ENCODE measurements at places on chromosomes 11 and 22.

GRCh38 chr11:406796-407650 is 7.8 kb downstream of the SIGIRR start:
- DNase-seq = peak; percentile 90

GRCh38 chr11:122517403-122518379 is 137.8 kb upstream of the UBASH3B start:
- DNase-seq = no peak

DNA sequence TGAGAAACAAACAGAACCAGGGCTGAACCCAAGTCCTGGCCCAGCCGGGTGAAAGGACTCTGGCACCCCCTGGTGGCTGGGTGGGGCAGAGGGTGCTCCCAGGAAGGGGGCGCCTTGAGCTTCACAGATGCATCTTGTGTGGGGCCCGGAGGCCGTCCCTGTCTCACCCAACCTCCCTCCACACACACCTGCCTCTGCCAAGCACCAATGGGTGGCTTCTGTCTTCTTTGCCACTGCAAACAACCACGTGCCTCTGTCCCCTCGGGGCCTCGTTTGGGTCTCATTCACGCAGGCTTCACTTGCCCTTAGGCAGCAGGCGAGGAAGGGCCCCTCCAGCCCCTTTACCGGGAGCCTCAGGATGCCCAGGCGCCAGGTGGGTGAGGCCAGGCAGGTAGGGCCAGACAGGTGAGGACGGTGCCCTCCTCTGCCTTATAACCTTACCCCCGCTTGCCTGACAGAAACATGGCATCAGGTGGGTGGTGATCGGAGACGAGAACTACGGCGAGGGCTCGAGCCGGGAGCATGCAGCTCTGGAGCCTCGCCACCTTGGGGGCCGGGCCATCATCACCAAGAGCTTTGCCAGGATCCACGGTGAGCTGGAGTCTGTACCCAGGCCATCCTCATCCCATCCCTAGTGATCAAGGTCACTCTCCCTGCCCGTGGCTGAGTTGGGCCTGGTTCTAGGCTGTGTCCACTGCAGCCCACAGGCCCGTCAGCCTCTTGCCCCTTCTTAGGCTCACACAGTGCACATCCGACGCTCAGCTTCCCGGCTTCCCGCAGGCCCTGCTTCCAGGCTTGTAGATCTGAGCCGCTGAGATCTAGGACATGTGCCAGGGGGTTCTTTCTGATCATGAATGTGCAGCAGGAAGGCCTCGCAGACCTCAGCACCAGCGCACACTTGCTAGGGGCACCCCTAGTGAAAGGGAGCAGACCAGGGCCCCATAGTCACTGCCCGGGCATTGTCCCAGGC is 17.2 kb downstream of the POLR3H start:
- DNase-seq = peak; percentile 42

DNA sequence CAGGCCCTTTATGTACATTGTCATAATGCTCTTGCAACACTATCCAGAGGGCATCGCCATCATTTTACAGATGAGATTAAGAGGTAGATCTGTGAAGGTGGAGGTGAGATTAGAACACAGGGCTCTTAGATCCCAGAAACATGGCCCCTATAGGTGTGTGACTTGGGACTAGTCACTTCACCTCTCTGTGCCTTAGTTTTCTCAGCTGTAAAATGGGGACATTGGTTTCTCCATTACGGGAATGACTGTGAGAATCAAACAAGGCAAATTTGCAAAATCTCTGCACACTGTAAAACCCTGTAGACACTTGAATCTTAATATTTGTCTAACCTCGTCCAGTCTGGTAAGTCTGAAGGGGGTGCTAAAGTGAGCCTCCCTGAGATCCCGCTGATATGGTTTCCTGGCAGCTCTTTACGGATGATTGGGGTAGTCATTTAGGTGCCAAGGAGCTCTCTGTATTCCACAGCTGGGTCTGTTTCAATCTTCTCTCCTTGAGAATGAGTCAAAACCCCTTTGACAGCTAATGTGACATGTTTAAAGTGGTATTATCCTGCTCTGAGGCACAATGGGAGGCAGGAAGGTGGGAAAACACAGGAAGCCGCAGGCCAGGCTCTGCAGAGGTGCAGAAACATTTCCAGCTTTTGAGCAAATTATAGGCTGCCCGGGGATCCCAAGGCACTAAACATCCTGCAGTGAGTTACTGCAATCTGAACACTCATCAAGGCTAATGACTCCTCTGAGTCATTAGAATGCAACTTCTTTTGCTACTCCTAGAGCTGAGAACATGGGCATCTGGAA is 140.8 kb downstream of the CCDC81 start:
- peak; percentile 94 for DNase-seq

DNA sequence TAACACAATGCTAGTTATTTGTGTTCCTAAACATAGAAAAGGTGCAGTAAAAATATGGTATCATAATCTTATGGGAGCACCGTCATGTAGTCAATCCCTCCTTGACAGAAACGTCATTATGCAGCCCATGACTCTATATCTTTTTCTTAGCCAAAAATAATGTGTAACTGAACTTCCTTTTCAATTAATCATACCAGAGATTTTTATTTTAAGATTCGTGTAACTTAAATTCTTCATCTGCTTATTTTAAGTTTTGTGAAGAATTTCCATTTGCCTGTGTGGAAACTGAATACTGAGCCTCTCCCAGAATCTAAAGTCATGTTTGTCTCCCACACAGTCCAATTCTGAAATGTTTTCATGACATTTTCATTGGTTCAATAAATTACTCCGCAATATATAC is 699.1 kb downstream of the KCNA4 start:
- DNase-seq = peak; percentile 80

DNA sequence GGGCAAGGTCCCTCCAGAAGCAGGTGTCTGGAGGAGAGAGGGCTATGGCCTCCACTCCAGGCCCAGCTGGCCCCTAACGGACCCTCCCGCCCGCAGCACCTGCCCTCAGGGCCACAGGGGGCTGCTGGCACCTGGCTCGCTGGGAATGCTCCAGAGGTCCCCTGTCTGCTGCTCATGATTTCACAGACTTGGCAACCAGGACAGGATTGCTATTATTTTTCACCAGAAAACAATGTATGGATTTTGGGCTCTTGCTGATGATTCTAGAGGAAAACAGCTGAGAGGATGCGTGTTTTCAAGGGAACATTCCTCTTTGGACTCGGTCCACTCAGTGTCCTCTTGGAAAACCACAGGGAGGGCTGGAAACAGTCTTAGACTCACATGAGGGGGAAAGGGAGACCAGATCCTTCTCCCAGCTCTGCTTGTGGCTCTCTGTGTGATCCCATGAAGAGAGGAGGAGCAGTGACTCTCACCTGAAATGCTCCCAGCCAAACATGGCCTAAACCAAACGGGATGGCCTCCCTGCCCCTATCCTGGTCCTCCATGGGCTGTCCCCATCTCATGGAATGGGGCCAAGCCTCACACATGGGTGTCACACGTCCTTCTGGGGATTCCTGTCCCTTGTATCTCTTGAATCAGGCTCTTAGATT is 15.8 kb downstream of the MYEOV start:
- peak; percentile 67 for DNase-seq

DNA sequence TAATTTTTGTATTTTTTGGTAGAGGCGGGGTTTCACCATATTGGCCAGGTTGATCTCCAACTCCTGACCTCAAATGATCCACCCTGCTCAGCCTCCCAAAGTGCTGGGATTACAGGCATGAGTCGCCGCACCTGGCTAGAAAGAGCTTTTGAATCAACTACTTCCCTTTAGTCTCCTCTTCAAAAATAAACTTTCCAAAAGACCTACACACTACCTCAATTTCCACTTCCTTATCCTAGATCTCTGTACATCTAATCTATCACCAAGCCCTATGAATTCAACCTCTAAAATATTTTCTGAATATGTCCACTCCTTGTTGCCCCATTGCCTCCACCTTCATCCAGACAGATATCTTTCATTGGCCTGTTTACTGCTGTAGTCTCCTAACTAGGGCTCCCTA is 13.1 kb upstream of the DDX6 start:
- DNase-seq = no peak

Data from EH (cell line).